Camera-type eye (tissue), 1 donor: ENCODE measurements at places on chromosomes 7 and 10. TPM values are rescaled to one million over a fixed set of nuclear protein-coding genes. Genes with fewer than 3 reads are reported as not detected.

The IQUB gene
- total RNA-seq: 4.2 TPM

The KAZALD1 gene
- 24.5 TPM for total RNA-seq

The CACNB2 gene
- total RNA-seq: 31.2 TPM

The ANLN gene
- total RNA-seq: 21.6 TPM

The LLCFC1 gene
- not detected for total RNA-seq

The LEP gene
- total RNA-seq: not detected
